ENCODE measurements at places on chromosomes 7 and 10. TPM values are rescaled to one million over a fixed set of nuclear protein-coding genes. Genes with fewer than 3 reads are reported as not detected.

GRCh38 chr10:571166-571565 is 118.3 kb downstream of the DIP2C start:
- peaks cover 59% of the 10 kb centered on the region for H3K27me3 ChIP-seq
- no peaks in the 10 kb centered on the region for H3K4me1 ChIP-seq
- no peak overlapping the region for H3K27ac ChIP-seq
- no peak overlapping the region for H3K4me3 ChIP-seq
- DNase-seq = no peak
- H3K36me3 ChIP-seq = peaks cover 6% of the 10 kb centered on the region

- H3K4me1 ChIP-seq = no peaks in the 10 kb centered on the region
- H3K27ac ChIP-seq = no peak overlapping the region
- H3K4me3 ChIP-seq = no peak overlapping the region
- DNase-seq = no peak
Observed at GRCh38 chr10:119364645-119365600, 157.6 kb downstream of the GRK5 start.

The WBP1L gene
- 19.8 TPM for total RNA-seq

The ADAM22 gene
- not detected for total RNA-seq

The BZW2 gene
- total RNA-seq = 85.4 TPM
